ENCODE measurements at places on chromosomes 6 and 20. TPM values are rescaled to one million over a fixed set of nuclear protein-coding genes. Genes with fewer than 3 reads are reported as not detected.

GRCh38 chr20:31711179-31712111, 11.2 kb downstream of the BCL2L1 start:
- no peak for DNase-seq

GRCh38 chr6:157264701-157265100, 58.6 kb downstream of the TMEM242 start:
- no peak for DNase-seq

DNA sequence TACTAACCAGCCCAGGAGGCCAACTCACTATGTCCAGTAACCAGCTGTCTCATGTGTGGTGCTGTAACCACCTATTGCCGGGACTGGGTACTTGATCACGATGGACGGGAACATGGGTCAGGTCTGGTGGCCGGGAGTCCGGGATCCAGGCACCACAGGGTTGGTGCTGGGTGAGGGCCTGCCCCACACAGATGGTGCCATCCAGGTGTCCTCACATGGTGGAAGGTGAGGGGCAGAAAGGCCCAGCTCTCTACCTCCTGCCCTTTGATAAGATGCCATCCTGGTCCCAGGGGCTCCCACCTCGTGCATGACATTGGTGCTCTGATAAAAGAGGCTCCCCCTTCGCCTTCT, 116.3 kb downstream of the TAF4 start:
- no peak for DNase-seq

GRCh38 chr6:71248306-71248765, 40.3 kb upstream of the OGFRL1 start:
- DNase-seq = peak; percentile 83

GRCh38 chr20:60584221-60584620, 626.0 kb downstream of the CDH26 start:
- no peak for DNase-seq

- DNase-seq = no peak
These were observed 30.9 kb downstream of the RAB44 start for GRCh38 chr6:36728289-36729160.

GRCh38 chr20:30610029-30610693, 647.3 kb upstream of the DEFB115 start:
- no peak for DNase-seq

DNA sequence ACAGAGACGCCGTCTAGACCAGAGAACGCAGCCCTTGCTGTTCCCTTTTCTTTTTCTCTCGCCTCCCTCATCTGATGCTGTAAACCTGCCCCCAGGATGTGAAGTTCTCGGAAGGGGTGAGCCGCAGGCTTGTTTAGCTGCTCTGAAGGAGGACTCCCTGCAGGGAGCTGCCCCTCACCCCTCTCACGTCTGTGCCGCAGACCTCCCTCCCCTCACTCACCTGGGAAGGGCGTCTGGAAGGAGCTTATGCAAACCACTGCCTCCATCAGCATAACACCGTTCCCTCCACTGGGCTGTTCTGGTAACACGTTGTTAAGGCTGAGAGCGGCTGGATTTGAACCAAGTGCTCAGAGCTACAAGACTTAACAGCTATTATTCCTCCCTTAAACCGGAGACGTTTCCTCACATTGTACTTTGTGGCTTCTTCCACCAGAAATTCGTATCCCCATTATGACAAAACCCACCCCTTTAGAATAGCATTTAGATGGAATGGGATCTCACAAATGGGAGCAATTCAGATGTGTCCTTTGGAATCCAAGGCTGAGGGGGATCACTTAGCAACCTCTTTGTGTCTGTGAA, 99.8 kb downstream of the SMOC2 start:
- no peak for DNase-seq

DNA sequence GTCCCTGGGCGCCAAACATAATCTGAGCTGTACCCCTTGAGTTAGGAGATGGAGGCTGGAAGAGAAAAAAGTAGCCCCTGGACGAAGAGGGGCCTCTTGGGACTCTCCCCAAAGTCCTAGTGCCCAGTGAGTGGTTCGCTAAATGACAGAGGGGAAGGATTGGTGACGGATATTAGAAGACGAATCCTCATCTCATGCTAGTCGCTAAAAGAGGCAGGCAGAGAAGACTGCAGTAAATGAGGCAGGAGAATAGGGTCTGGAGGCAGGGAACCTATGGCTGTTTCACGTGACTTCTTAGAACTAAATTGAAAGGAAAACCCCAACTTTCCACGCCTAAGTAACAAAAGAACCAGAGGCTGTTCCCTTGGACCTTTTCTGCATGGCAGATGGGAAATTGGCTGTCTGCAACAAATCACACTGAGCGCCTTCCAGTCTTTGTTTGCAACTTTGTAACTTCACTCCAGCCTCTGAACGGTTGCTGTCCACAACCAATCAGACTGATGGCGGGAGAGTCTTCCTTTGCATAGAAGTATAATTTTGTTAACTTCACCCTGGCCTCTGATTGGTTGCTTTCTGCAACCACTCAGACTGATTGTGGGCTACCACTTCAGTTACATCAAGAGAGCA, 731 bp upstream of the RBL1 start:
- DNase-seq = no peak

- DNase-seq = no peak
These were observed 67.7 kb upstream of the ZFP64 start for GRCh38 chr20:52259295-52259694.

DNA sequence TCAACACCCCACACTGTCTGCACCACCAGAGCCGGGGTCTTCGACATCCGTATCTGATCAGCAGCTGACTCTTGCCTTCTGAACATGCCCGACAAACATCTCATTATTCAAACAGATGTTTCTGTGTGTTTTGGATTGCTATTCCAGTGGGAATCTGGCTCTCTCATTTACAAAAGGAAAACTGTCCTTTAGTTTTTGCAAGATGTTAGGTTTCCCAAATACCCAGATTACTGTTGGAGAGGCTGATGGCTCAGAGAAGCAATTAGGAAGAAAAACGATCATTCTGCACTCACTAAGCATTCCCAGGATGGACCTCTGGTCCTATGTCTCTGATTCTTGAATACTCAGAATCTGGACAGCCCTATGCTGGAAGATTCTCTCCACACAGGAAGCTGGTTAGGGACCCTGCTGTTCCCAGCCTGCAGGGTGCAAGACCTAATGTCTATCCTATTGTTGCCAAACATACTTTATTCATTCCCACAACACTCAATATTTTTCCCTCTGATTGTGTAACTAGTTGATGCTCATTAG, 532.9 kb downstream of the CDH26 start:
- no peak for DNase-seq

DNA sequence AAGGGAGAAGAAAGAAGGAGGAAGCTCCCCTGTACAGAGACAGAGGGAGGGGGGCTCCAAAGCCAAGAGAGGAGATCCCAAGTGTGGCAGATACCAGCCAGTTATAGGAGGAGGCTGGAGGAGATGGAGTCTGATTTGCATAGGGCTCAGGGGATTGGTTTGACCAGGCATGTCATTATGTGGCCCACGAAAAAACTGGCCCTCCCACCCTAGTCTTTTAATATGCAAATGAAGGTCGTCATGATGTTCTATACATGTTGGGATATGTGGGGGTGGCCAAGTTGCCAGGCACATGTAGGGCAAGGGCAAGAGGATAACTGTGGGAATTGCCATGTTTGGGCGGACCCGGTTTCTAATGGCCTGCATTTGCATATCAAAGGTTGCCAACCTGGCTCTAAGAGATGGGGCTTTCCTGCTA, 17.6 kb upstream of the ZFP64 start:
- DNase-seq = no peak

GRCh38 chr20:59147586-59147985, 16.0 kb upstream of the ZNF831 start:
- DNase-seq = no peak

DNA sequence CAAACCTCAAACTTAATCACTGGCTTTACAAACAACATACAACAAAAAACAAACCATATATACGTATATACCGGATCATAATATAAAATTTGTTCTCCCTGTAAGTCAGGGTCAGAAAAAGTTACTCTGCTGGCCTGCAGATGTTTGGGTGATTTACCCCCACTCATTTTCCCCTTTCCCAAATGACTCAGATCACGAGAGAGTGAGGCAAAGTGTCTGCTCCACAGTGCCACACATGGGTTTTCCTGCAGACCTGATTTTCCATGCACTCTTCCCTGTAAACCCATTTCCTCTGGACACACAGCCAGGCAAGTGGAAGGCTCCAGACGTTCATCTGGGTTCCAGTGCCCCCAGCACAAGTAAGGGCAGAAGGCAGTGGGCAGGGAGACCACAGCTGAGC, 23.5 kb downstream of the GFOD1 start:
- DNase-seq = no peak

- no peak for DNase-seq
These were observed 519.4 kb downstream of the CDKAL1 start for GRCh38 chr6:21053612-21054011.

- no peak for DNase-seq
These were observed 161.0 kb downstream of the TRMT11 start for GRCh38 chr6:126147291-126147815.

DNA sequence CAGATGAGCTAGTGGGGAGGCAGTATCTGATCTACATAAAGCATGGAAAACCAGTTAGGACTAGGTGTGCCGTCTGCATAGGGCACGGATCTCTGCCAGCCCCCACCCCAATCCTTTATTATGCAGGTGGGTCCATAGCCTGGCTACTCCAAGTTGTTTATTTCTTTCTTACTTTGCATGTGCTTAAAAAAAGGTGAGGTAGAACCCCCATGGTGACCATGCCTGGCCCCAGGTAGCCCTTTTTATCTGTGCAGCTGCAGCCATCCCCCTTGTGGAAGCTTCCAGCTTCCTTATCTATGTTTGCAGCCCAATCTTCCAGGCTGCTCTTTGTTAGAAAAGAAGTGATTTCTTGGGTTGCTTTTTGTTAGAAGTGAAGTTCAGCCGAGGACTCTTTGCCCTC, 9.0 kb upstream of the TREM2 start:
- no peak for DNase-seq

GRCh38 chr6:136968837-136969236, 46.7 kb downstream of the SLC35D3 start:
- no peak for DNase-seq

DNA sequence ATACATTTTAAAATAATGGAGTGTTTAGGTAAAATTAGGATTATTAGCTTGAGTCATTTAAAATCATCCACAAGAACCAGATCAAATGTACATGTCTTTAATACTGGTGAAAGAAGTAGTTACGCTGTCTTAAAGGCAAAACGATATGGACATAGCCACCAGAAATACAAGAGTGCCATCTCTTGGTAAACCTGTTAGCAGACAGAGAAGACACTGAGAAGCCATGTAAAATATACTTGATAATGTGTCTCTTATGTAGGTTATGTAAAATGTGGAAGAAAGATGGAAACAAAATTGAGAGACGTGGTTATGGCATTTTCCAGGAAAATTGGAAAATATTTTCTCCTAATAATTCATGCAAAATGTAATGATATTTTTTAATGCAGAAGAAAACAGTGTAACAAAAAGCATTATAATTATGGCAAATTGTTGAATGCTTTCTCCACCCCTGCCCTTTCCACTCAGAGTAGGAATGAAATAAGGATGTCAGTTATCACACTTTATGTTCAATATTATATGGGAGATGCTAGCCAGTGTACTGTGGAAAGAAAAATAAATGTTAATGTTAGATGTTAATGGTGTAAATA, 12.2 kb upstream of the SLC17A2 start:
- DNase-seq = peak; percentile 22

DNA sequence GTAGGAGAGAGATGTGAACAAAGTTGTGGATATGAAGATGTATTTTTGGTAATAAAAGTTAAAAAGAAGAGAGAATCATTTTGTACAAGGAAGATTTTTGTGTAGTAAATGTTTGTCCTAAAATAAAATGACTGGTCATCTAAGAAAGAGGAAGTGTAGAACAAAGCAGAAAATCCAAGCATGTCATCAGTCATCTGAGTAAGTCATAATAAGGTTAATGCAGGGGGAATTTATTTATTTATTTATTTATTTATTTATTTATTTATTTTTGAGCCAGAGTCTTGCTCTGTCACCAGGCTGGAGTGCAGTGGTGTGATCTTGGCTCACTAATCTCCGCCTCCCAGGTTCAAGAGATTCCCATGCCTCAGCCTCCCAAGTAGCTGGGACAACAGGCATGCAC, 15.7 kb upstream of the CGA start:
- no peak for DNase-seq

GRCh38 chr6:4008324-4009047, 70.5 kb downstream of the FAM217A start:
- DNase-seq = peak; percentile 43

DNA sequence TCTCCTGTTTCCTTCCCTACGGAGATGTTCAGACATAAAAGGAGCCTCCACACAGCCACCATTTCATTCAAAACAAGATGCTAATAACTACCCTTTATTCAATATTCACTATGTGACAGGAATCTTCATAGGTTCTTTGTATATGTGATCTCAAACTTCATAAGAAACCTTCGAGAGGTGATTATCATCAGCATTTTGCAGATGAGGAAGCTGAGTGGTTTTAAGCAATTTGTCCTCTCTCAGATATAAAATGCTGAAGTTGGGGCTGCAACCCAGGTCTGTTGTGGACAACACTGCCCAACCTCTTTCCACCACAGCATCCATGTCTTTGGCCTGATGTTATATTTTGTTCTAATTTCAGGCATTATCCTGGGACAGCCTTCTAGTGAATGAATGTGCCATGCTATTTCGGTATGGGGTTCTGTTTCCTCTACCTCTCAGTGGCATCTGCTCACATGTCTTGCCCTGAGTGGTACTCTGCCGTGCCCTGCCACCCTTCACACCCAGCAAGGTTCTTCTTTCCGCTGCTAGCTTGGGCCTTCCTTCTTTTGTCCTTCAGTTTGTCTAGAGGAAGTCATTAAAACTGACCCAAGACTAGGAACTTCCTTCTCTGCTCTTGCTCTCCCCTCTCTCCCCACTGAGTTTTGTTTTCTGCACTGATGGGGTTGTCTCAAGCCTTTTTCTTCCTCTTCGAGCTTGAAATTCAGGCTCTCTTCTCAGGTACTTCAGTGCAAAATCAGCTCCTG, 300.9 kb upstream of the PRDM1 start:
- DNase-seq = no peak

- DNase-seq = no peak
These were observed 53.6 kb upstream of the PIM1 start for GRCh38 chr6:37116326-37116725.

The SRMS gene
- polyA plus RNA-seq = 0.26 TPM

The CBFA2T2 gene
- 22.6 TPM for polyA plus RNA-seq

The PTCHD4 gene
- 1.0 TPM for polyA plus RNA-seq

The PNPLA1 gene
- 1.7 TPM for polyA plus RNA-seq

The UBE2C gene
- polyA plus RNA-seq = 60.5 TPM

The SIGLEC1 gene
- polyA plus RNA-seq = 0.96 TPM

The OR2J3 gene
- polyA plus RNA-seq = not detected

The COL11A2 gene
- 7.7 TPM for polyA plus RNA-seq

The SLC24A3 gene
- 4.5 TPM for polyA plus RNA-seq

The PCIF1 gene
- 56.9 TPM for polyA plus RNA-seq

The KCNQ5 gene
- 0.21 TPM for polyA plus RNA-seq

The RCAN2 gene
- 22.4 TPM for polyA plus RNA-seq

The SPAG4 gene
- 2.6 TPM for polyA plus RNA-seq
